Left renal pelvis (tissue), 4 donors: ENCODE measurements at places on chromosomes 1 and 21. TPM values are rescaled to one million over a fixed set of nuclear protein-coding genes. Genes with fewer than 3 reads are reported as not detected.
A peak's percentile ranks its signal among the peaks of the same experiment; 100 is the strongest.

GRCh38 chr1:9229549-9229948 is 5.0 kb upstream of the H6PD start:
- no peak for DNase-seq

GRCh38 chr1:47687631-47688460 is 250.0 kb downstream of the FOXD2 start:
- no peak for DNase-seq

DNA sequence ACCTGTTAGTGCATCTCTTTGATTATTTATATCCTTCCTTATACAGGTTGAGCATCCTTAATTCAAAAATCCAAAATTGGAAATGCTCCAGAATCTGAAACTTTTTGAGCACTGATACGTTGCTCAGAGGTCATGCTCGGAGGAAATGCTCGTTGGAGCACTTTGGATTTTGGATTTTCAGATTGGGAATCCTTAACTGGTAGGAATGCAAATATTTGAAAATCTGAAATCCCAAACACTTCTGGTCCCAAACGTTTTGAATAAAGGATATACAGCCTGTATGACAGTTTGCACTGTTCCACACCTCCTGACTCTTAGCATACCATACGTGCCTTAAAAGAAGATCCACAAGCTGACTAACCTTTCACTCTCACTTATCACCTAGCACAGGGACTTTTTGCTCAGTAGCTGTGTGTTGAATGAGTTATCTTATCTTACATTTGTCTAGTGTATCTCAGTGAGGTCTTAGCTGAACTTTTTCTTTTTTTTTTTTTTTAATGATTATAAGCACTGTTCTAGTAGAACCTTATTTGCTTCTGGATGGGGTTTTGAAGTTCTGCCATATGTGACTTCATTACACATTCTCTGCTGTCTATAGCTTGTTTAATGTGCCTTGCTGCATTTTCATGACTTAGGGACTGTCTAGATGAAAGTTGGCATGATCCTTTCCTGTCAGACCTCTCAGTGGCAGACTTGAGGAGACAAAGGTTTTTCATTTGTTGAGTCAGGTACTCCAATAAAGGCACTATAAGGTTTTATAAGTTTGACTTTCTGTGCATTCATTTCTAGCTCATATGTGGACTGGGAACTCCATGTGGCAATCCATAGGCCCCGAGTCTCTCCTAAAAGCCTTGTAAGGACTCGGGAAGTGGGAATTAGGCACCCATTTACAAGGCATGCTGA is 21.6 kb downstream of the PTGFRN start:
- no peak for DNase-seq

DNA sequence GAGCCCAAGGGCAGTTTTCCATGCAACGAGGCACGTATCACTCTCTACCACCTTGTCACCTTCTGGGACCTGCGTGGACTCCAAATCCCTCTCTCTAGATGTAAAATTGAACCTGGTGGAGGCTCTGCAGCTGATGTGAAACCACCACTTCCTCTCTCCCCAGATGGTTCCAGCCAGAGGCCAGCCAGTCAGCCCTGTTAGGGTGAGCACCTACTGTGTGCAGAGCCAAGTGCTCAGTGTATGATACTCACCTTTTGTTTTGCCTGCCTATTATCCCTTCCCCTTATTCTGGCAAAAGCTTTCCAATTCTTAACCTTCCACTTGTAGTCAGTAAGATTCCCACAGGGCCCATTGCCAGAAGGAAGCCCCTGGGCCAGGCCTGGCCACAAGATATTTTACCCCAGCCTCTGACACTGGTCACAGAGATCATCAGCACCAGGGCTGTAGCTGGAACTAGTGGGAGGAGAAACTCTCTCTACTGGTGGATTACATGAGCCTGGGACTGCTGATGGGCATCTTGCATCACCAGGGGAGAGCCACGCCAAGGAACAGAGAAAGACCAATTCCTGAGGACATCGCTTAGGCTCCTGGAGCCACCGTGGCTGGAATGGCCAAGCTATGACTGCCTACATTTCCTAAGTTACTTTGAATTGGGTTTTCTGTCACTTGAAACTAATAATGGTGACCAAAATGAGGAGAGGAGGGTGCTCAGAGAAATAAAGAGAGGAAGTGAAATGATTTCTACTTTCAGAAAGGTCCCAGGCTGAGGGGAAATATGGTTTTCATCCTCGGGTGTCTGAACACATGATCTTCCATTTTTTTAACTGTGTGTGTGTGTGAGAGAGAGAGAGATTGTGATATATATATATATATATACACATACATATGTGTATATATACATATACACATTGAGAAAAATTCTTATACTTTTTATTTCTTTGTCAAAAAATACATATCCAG is 26.6 kb upstream of the RD3 start:
- no peak for DNase-seq

Gene PLA2G2F
- not detected for polyA plus RNA-seq

GRCh38 chr1:43396059-43396458 is 6.4 kb downstream of the SZT2 start:
- DNase-seq = no peak

Gene RHEX
- 0.10 TPM for polyA plus RNA-seq

Gene SIK1
- 5.3 TPM for polyA plus RNA-seq

Gene TSNAX
- 39.1 TPM for polyA plus RNA-seq

Gene WDR64
- 0.42 TPM for polyA plus RNA-seq

Gene TMEM82
- 3.2 TPM for polyA plus RNA-seq

Gene DIO1
- polyA plus RNA-seq = 4.3 TPM

Gene TCHH
- 0.07 TPM for polyA plus RNA-seq

DNA sequence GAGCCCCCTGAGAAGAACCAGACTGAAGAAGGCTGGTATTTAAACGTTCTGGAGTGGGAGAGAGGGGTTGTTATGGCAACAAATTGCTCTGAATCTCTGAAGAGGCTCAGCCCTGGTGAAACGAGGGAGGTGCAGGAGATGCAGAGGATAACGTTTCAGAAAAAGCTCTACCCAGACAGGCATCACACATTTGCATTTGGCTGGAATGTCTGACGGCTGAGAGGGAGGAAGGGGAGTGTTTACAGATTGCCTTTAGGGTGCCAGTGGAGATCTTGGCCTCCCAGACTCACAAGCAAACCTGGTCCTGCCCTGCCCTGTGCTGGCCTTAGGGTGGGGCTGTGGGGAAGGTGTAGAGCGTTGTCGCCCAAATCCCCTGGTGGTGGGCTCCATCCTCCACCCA is 169.0 kb upstream of the AJAP1 start:
- DNase-seq = no peak

DNA sequence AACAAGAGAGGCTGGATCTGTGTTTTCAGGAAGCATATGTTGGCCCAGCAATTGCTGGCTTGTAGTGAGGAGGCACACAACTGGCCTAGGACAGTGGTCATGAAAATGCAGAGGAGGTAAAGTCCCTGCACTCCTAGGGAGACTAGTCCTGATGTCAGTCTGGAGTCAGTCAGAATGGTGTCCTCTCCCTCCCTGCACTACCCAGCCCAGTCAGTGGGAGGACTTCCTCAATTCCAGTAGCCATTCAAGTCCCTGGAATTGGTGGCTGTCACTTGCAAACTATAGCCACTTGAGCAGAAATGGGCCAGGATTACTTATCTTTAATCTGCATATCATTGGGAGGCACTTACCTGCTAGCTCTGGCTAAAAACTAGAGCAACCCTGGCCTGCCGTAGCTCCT is 18.6 kb downstream of the NDUFS5 start:
- no peak for DNase-seq

Gene SPRR3
- 0.63 TPM for polyA plus RNA-seq

DNA sequence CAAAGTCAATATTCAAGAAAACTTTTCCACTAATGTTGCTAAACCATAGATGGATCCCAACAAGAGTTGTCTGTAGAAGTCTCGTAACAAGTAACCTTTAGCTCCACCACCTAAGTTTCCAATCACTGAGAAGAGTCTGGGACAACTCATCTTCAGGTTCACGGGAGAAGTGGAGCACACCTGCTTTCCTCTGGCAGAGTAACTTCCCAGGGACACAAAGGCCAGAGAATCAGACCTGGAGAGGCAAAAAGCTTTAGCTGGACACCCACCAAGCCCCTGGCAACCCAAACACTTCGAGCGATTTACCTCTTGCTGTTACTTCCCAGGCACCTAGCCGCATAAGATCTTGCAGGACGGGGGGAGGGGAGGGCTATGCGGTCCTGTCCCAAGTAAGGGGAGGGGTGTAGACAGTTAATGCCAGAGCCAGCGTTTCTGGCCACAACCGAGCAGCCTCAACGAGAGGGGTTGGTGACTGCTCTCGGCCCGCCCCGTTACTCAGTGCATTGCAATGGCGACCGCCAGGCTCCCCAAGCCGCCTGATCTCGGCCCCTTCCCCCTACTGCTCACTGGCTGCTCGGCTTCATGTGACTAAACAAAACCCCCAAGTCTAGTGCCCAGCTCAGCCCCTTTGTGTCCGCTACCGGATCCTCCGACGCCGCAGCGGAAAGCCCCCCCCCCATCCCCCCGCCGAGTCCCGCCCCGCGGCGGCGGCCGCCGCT is 709 bp downstream of the ZNF644 start:
- peak; percentile 64 for DNase-seq

DNA sequence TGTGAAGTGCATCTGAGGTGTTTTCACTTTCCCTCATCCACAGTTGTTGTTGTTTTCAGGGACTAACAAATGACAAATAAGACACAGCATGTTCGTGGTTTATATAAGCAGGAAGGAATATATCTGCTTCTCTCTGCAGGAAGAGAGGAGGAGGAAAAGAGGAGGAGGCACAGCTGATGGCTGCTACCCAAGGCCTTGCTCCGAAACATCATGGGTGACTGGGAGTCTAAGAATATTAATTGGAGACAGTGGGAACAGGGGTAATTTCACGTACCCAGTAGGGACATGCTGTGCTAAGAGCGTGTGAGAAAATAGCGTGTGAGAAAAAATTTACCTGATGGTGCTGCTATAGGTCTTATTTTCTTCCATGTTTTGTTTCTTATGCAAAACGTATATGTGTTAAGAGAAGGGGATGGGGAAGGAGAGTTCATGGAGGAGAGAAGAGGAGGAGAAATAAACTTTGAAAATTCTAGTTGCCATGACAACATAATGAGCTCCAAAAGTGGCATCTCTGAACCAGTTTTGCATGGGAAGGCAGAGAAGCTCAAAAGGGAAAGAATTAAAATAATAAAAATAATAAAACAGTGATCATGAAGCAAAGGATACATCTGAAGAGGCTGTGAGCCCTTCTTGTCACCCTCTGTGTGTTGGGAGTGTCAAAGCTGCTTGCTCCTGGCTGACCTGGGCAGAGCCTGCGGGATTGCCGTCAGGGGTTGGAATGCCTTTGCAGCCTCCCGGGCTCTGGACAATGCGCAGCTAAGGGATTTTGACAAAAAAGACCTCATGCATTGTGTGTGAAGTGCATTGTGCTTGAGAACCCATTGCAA is 192.0 kb downstream of the CACNA1E start:
- no peak for DNase-seq

GRCh38 chr1:193120604-193121166 is 1.1 kb upstream of the CDC73 start:
- DNase-seq = no peak

Gene TNFRSF8
- polyA plus RNA-seq = 0.36 TPM

DNA sequence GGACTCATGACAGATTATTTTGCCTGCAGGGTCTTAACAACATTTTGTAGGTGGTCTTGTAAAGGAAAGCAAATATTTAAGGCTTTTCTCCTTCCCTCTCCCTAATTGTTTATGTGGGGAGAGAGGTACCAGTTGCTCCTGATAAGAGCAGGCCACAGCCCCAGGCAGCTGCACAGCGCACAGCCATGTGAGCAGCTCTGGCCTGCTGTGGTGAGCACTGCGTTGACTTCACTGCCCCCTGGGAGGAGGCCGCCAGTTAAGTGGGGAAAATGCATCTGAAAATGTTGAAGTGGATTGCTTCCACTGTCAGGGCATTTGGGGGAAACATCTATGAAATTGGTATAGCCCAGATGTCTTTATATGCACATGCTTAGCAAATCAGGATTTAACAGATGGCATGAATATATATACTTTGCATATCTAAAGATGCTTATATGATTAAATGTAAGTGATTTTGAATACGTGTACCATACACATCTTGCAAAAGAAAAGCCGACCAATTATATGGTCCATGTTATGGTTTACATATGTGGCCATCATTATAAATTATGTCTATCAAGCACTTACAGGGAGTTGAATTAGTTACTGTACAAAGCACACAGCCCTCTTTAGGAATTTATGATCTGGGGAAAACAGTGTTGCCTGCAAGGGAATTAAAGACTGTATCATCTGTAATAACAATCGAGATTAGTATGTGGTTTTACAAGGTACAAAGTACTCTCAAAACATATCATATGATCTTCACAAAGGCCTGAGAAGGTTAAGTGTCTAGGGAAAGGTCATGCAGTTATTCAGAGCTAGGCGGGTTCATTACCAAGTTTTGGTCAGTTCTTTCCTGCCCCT is 132.1 kb downstream of the RHOU start:
- no peak for DNase-seq

GRCh38 chr1:80293818-80294217 is 1287.3 kb upstream of the ADGRL4 start:
- DNase-seq = no peak

DNA sequence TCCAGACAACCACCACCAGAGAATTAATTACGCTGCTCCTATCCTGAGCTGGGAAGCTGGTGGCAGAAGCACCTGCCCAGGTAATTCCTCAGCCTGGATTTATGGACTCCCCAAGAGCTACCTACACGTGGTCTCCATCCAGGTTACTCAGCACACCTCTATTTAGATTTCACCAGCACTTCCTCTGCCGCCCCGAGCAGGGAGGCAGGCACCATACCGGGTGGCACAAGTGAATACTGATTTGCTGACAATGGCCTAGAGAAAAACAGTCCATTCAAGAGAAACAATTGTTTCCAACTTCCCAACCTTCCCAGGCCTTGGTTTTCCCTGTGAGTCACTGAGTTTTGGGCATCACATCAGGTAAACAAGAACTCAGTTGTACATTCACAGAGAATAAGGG is 134.3 kb downstream of the MATN1 start:
- DNase-seq = no peak

Gene ARHGEF16
- polyA plus RNA-seq = 17.6 TPM

DNA sequence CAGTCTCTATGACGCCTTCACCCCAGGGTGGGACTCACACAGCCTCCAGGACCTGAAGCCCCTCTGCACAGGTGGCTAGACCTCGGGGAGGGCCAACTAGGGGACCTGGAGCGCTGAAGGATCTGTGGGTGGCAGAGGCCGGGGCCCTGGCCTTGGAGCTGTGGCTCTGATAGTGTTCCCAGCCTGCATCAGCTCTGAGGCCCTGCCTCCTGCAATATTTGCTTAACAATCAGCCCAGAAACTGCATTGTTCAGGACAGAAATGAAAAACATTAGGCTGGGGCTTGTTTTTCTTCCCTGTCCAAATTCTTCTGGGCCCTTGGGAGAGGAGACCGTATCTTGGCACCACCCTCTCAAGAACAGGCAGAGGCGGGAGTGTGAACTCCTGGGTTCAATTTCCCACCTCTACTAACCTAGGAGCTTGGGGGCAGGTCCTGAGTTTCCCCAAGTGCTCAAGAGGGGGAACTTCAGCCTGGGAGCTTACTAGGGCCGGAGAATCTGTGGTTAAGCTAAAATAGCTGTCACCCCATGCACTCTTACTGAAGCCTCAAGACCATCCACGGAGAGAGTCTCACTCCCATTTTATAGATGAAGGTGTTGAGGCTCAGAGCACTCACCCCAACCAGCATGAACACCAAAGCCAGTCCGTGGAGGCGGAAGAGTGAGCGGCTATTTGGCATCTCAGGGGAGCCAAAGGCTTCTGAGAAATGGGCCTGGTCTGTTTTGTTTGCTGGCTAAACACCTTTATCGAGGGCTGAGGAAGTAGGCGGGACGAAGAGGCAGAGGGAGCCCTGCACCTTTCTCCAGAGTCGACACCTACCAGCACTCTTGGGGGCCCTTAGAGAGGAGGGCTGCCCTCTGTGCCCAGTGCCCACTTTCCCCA is 18.8 kb upstream of the CASZ1 start:
- DNase-seq = no peak
